ENCODE measurements at places on chromosomes 11 and 22. TPM values are rescaled to one million over a fixed set of nuclear protein-coding genes. Genes with fewer than 3 reads are reported as not detected.

DNA sequence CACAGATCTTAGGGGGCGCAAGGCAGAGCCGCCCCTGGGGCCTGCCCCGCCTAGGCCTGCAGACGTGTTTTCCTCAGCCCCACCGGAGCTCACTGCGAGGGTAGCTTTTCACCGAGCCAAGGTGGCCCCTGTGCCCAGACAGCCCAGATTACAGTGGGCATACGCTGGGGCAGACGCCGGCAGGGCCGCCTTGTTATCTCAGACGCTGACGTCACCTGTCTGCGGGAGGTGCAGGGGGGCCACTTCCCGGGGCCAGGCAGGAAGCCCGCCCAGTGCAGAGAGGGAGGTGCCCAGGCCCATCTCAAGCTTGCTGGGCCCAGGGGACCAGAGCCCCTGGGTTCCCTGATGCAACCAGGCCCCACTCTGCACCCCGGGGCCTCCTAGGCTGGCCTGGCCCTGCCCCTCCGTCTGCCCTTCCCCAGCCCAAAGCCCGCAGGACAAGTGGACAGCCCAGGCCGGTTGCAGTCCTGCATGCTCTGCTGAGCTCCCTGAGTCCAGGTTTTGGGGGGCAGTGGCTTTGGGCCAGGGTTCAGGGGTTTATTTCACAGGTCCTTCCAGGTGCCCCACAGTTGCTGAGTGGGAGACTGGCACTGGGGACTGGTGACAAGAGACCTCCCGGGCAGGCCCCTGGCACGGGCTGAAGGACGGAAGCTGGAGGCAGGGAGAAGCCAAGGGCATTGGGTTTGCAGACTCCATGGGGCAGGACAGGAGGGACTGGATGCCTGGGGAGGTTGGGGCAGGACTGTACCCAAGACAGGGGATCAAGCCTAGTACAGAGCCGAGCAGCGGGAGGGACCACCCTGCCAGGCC is 38.6 kb downstream of the IGF2 start:
- DNase-seq: peak; percentile 65

DNA sequence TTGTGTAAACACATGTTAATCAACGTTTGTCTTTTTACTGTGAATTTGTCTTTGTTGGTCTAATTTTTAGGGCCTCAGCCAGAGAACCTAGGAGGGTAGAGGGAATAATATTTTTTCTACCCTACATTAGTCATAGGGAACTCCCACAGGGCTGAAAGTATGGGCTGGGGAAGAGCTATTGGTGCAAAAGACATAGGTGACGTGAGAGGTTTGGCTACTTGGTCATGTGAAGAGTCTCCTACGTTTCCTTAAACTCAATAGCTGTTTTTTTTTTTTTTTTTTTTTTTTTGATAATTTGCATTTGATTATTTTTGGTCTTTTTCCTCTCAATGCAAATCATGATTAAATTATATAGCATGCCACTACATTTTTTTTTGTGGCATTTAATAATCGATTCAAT is 15.9 kb upstream of the MMP7 start:
- DNase-seq: no peak

GRCh38 chr11:110475671-110476070 is 45.9 kb downstream of the FDX1 start:
- DNase-seq: no peak

MPZL2 gene
- 13.4 TPM for total RNA-seq

Data from left ventricle myocardium inferior (tissue), 1 donor.